ENCODE measurements at places on chromosomes 16 and 17.

- no peak for DNase-seq
Measured at GRCh38 chr16:1746693-1747195, 24.6 kb downstream of the NME3 start.

- no peak for DNase-seq
Measured at GRCh38 chr17:57447990-57448758, 191.9 kb downstream of the MSI2 start.

DNA sequence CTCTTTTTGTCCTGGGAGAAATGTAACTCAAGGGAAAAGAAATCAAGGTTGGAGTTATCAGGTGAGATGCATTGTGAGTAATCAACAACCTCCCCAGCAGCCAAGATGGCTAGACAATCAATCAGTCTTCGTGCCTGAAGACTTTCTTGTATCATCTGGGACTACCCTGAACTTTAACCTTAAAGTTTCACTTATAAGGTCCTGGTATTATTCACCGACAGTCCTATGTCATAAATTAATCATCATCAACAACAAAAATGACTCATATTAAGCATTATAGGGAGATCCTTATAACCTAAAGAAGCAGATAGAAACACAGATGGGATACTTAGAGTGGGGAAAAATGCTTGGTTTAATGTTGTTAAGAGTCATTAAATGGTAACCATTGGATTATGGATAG lies 7.7 kb upstream of the TEKT3 start:
- no peak for DNase-seq

- no peak for DNase-seq
Measured at GRCh38 chr17:73624496-73624988, 19.7 kb downstream of the SDK2 start.

DNA sequence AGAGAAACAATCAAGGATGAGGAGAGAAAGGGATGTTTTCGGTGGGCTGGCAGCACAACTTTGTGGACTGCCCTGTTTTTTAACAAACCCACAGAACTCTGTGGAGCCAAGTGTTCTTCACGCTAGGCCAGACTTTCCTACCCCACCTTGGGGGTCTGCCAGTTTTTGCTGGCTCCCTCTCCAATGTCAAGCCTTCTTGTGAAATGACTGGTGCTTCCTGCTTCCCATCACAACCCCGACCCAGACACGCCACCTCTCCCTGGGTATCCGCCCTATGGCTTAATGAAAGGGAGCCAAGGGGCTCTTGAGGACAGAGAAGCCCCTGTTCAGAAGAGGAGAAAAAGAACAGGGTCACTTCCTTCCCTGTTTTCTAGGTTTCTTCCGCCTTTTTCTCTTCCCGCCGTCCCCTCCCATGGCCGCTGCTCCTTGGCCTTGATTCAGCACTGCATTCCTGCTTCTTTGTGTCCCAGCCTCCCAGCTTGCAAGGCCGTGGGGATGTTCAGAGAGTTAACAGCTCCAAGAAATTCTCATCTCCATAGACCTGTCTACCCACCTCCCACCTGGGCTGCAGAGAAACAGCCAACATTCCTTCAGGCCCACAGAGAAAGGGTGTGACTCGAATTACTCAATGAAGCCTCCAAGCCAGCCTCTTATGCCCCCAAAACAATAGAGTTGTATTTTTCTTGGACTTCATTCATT lies 16.5 kb upstream of the SOX9 start:
- DNase-seq, result no peak

DNA sequence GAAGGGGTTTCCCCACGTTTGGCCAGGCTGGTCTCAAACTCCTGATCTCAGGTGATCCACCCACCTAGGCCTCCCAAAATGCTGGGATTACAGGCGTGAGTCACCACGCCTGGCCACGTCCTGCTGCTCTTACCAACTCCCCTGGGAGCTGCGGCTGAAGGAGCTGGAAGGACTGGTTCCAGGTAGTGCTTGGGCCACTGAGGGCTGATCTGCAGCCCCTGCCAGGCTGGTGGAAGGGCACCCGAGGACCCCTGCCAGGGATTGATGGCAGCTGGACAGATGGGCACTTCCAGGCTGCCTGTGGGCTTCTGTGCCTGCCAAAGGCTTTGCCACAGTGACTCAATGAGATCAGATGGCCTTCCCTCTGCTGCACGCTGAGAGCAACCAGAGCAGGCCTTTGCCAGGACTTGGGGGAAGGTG lies 2.3 kb downstream of the OXLD1 start:
- DNase-seq, result no peak

DNA sequence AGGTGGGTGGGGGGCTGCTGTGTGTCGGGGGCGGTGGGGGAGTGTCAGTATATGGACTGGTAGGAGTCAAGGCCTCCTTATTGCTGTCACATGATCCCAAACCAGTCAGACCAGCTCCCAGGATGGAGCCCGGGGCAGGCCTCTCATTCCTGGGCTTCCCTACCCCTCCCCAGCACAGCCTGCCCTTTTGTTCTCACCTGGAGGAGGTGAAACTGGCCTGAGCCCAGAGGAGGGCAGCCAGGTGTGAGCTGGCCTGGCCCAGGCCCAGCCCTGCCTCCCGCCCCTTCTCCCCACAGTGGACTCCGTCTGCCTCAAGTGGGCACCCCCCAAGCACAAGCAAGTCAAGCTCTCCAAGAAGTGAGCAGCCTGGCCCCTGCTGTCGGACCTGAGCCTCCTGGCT lies 4.6 kb downstream of the PRSS8 start:
- no peak for DNase-seq

DNA sequence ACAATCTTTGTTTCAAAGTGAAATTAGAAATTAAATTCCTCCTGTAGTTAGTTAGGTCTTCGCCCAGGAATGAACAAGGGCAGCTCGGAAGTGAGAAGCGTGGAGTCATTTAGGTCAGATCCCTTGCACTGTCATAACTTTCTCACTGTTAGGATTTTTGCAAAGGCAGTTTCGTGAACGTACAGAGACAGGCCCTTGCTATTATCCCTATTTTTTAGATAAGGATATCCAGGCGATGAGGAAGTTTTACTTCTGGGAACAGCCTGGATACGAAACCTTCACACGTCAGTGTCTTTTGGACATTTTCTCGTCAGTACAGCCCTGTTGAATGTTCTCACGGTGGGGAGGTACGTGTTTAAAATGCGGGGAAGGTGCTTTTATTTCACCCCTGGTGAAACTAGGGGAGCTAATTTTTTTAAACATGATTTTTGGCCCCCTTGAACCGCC lies 318 bp upstream of the RBL2 start:
- DNase-seq, result no peak

GRCh38 chr17:41308251-41308917 lies 725 bp downstream of the KRTAP16-1 start:
- no peak for DNase-seq

- DNase-seq, result peak; percentile 59
Measured at GRCh38 chr17:57783338-57783742, 38.2 kb upstream of the CCDC182 start.

GRCh38 chr17:38914741-38915638 lies 10.4 kb upstream of the LASP1NB start:
- DNase-seq, result no peak

DNA sequence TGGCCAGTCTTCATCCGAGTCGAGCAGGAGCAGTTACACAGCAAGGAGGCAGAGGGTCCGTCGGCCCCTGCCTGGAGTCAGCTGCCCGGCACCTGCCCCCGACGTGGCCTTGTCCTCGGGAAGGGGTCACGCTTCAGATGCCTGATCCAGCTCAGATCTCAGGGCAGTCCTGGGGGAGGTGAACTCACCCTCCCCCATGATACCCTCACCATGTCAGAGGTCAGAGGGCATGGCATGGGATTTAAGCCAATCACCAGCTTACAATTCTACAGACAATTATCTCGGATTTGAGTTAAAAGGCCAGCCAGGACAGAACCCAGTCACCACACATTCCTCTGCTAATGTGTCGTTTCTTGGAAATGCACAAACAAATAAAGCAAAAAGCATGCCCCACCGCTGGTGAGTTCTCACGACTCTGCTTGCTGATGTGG lies 211.3 kb downstream of the FOXL1 start:
- DNase-seq, result no peak

GRCh38 chr16:50505115-50505514 lies 43.1 kb upstream of the NKD1 start:
- no peak for DNase-seq

Data from nucleus accumbens (tissue), 56 donors.